ACHN (cell line): ENCODE measurements at places on chromosomes 3 and 15.

DNA sequence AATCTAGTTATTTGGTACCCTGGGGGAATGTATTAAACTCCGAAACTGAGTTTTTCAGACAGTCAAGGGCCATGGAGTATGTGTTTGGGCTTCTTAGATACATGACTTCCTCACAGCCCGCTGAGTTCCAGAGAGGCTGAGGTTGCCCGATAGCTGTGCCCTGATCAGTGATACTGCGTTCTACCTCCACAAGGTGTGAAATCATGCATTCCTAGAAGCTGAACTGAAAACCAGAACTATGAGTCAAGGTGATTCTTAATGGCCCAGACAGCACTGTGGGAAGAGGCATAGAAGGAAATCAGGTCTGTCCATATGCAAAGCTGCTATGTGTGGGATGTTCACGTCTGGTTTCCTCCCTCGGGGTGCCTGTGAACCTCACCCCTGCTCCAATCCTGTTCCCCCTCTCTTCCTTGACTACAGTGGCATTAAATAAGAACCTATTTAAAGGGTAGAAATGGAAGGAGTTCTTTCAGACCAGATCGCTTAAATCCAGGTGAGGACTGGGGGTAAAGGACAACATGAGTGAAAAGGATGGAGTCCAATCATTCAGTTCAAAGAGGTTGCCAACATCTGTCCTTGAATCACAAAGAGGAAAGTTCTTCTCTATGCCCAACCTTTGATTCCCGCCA is 74.3 kb downstream of the MYO1E start:
- no peak for DNase-seq

DNA sequence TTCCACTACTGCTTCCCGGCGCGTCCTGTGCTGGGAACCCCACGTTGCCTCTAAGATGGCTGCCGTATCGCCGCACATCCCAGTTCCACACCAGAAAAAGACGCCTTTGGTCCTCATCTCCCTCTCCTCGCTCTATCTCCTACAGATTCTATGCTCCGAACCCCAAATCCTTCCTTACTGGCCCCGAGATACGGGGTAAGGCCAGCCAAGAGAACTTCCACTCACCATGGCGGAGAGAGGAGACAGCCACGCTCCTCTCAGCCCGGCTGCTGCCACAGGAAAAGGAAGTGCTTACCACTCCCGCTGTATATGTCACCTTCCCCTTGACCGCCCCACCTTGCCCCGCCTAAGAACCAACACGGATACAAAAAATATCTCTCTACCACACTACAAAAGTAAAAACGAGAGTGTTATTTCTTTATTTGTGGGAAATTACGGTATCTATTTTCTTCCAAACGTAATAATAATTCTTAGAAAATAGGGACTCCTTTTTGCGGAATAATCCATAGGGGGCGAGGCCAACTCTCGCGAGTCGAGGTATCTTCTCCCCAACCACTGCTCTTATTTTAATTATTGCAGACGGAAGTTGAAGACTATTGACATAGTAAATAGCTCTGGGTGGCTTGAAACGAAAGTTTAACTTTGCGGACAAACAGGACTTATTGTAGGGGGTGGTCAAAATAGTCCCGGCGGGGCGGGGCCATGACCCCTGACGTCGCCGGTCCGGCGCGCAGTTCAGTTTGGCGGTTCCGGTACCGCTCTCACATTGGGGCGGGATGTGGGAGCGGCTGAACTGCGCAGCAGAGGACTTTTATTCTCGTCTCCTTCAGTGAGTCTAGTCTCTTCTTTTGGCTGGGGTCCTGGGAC is at the start of the genes RPL4 and ZWILCH:
Gene RPL4, minus strand, starts transcription at position 293 of the 867 bp plus-strand sequence. Its CDS starts 65 bp downstream, at position 228.
Gene ZWILCH, plus strand, starts transcription at position 764 of the 867 bp plus-strand sequence. Its CDS starts 13 bp downstream, at position 777.
- peak; percentile 85 for DNase-seq

DNA sequence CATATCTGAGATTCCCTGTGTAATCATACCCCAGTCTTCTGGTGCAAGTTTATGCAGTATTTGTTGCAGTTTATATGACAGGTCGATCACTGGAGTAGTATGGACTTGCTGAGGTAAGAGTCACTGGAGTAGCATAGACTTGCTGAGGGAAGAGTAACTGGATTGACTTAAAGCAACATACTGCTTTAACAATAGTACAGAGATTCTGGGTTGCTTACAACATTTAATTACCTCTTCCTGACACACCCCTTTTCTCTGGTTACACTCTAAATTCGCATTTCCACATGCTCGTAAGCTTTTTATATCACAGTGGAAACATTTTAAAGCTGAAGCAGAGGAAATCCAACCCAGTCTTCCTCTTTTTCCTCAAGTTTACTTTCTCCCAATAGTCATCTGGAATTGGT is 11.8 kb downstream of the AAGAB start:
- no peak for DNase-seq

DNA sequence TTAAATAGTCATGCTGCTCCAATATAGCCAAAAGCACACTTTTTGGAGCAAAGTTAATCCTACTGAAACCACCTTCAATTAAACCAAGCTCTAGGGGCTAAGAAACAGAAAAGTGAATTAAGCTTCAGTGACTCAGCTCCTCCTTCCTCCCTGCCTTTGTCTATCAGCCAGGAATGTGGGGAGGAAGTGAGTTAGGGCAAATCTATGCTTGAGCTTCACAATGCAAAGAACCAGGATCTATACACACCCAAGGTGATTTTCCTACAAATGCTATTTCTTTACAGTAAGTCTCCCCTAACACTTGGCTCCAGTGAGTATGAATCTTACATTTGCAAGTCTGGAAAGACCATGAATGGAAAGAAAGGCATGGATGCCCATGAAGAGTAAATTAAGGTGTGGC is 212.1 kb downstream of the P3H2 start:
- peak; percentile 2 for DNase-seq

DNA sequence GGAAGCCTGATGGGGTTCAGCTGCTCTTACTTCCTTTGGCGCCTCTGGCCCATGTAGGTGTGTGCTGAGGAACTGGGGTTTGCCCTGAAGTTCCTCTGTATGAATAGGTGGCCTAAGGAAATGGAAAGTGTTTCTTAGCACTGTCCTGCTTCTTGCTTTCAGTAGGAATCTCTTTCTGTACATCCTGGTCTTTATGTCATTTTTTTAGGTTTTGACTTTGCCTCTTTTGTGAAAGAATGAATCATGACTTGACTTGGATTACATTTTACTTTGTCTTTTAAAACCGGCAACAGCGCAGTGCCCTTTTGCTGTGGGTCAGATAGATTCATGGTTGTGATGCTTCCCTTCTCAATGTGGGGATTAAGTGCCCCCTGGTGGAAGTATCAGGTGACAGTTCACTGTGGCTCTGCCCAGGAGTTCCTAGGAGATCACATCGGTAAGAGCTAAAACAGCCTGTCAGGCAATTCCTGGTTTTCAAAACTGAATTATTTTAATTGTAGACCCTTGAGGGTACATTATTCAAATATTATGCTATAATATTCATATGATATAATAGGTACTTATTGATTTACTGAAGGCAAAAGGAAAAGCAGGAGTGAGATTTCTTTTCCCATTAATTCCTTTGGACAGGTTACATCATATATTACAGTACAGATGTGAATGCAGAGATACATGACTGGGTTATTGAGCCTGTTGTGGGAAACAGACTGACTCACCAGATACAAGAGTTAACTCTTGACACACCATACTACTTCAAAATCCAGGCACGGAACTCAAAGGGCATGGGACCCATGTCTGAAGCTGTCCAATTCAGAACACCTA is 95.4 kb downstream of the HCN4 start:
- DNase-seq = peak; percentile 49

- no peak for DNase-seq
These were observed 9.8 kb upstream of the PRR23E start for GRCh38 chr3:127182848-127183714.

- peak; percentile 55 for DNase-seq
These were observed 37.7 kb upstream of the FGD5 start for GRCh38 chr3:14780927-14781507.

GRCh38 chr15:67911727-67912126 is 71.9 kb upstream of the RNU6-1 start:
- no peak for DNase-seq

DNA sequence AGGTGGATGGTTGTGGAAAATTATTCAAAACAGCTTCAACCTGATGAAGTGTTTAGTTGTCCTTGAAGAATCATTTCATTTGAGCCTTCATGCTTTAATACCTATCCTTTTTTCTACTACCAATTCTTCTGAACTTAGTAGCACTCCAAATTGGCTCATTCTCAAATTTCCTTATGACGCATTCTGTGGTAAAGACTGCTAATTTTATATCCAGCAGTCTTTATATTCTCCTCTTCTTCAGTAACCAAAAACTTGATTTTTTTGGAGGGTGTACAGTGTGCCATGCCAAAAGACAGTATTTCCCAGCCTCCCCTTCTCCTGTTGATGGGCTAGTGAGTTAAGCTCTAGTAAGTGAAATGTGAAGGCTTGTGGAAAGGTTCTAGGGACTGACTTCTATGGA is 25.2 kb downstream of the CGNL1 start:
- DNase-seq = no peak

DNA sequence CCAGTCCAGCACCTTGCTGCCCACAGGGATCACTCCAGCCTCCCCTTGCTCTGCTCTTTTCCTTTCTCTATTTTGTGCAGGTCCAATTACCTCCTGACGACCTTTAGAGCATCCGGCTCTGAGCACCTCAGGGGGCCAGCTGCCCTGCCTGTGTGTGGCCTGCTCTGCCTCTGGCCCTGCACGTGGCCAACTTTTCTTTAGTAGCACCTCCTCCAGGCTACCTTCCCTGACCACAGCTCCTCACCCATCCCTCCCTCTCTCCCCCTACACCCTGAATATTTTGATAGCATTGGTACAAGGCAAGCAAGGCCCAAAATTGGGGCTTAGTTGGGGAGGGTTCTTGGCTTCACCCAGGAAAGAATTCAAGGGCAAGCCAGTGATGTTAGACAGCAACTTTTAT is 66.9 kb upstream of the PRR20G start:
- DNase-seq = no peak
